ENCODE measurements at places on chromosomes 6 and 20.

GRCh38 chr6:84026721-84027164 lies 6.8 kb upstream of the MRAP2 start:
- no peak for DNase-seq

DNA sequence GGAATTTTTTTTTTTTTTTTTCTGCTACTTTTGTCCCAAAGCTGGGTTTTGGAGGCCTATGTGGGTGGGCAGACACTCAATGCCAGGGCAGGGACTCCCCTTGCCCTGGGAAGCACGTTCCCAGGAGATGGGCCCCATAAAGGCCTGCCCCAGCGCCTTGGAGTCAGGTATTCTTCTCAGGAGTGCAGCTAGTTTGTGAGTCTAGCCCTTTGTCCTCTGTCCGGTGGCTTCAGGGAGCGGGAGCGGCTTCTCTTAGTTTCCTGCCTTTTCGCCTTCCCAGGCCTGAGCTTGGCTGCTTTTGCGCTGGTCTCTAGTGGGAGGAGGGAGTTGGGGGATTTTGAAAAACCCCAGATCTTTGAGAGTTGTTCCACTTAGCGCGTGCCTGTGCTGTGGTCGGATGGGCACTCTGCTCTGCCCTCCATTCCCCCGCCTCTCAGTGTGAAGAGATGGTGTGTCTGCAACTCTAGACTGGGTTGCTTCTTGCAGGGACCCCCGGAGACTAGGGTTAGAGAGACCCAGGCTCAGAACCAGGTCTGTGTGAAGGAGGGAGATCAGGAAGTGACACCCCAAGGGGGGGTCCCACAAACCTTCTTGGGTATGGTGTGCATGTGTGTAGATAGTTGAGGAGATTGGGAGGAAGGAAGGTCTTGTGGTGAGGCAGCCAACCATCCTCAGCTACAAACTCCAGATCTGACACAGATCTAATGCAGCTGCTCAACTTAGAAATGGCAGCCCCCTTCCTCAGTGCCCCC lies 1.3 kb downstream of the PLCG1 start:
- DNase-seq = peak; percentile 31

- DNase-seq = no peak
These were observed 2.1 kb downstream of the PTK6 start for GRCh38 chr20:63534831-63535651.

DNA sequence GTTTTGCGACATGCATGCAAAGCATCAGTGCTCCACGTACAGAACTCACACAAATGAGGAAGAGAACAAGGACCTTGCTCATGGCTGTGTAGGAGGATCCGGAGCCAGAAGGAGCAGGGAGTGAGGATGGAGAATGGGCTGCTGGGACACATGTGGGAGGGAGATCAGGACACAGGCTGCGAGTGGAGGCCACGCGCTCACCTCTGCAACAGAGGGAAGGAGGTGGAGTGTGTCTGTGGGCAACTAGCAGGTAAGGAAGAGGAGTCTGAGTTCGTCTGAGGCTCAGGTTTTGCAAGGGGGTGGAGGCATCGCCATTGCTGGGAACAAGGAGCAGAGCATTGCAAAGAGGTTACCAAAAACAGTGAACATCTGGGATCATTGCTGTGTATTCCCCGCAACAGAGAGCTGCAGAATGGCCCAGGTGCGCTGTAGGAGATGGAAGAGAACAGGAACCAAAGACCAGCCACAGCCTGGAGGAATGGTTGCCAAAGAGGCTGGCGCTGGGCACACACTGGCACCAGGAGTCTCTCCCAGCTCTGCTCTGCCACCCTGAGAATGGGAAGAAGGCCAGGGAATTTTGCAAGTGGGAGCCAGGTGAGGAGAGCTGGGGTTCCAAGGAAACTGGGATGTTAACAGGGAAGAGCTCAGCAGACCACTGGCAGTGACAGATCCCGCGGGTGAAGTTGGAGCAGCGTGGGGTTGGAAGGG lies 90.0 kb upstream of the RPS6KA2 start:
- DNase-seq = no peak

- no peak for DNase-seq
These were observed 102.4 kb downstream of the ARID1B start for GRCh38 chr6:156879591-156879990.

DNA sequence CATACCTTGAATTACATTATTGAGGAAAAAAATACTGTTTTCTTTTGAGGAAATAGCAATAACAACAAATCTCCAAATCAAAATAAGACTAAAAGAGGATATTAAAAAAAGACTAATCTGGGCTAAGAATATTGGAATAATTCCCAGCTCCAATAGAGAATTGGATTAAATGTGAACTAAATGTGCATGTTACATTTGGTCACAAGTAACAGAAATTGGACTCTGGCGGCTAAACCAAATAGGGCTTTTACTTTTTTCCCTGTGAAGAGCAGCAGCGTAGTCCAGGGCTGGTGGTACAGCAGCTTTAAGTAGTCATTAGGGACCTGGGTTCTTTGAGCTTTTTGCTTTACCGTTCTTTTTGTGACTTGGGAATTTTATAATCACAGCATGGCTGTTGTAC lies 71.9 kb downstream of the ELOVL2 start:
- no peak for DNase-seq

DNA sequence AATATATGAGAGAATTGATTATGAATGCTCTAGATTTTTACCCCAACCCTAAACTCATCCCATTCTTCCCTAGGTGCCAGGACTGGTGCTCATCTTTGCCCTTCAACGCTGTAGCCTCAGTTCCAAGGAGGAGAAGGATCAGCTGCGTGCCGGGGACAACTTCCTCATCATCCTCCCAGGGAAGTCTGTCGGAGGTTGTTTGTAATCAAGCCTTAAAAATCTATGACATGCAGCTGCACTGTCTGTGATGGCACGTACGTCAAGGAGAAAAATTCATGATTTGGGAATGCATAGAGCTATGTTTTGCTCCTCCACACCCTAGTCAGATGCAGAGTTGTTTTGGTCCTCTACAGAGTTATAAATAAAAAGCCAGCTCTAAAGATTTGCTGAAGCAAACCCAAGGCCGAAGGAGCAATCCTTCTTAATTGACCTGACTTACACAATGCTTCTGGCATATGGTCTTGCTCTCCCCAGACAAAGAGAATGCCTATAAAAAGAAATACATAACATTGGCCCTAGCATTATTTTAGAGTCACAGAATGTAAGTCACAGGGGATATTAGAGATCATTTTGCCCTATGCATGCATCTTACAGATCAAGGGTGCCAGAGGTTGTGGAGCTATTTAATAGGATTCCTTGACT lies 244.2 kb downstream of the HIVEP2 start:
- DNase-seq = no peak

- DNase-seq = no peak
These were observed 15.9 kb upstream of the TRERF1 start for GRCh38 chr6:42467651-42468050.

GRCh38 chr20:43744151-43744611 lies 17.4 kb upstream of the GTSF1L start:
- no peak for DNase-seq

DNA sequence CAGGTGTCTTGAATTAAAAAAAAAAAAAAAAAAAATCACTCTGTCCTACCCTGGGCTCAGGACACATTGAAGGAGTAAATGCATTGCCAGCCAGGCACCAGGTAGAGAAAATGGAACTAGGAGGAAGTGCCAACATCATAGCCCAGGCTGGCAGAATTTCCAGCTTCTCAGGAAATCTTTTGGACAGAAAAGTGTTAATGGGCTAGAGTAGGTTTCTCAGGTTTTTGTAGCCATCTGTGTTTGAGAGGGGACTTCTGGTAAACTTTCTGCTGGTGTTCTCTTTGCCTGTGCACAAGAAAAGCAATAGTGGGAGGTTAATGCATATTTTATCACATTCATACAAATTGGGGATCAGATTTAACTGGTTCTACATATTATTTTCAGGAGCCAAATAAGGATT lies 678.3 kb upstream of the NRSN1 start:
- DNase-seq = no peak

DNA sequence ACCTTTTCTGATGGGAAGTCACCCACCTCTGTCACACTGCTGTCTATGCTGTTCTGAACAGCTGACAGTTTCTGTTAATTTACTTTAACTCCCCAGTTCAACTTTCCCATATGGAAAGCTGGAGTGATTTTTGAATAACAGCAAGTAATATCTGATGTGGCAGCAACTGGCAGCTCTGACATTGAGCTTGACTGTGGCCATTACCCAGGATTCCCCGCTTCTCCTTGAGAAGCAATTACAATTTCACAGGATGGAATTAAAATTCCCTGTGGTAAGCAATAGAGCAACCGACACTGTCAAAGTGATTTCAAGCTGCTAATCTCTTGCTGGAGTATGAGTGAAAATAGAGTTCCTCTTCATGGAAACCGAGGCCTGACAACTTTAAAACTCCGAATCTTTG lies 348.1 kb upstream of the SOX4 start:
- DNase-seq = no peak

DNA sequence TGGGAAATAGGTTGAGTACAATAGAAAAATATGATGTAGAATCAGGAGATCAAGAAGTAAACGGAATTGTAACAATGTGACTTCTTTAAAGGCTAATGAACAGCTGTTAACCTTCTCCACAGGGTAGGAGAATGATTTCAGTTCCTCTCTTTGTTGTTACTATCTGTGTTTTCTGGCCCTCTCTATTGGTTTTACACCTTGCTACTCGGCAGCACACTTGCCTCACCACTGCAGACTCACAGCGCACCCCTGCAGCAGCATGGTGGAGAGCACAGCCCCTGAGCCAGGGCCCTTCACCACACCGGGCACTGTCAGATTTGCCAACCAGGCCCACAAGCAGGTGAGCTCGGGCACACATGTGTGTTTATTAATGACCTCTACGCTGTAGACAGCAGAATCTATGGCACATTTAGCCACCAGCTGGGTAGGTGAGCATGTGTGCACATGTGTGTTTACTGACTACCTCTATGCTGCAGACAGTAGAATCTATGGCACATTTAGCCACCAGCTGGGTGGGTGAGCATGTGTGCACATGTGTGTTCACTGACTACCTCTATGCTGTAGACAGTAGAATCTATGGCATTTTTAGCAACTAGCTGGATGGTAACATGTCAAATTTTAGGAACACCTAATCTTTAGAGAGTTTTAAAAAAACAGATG lies 16.8 kb downstream of the SFT2D1 start:
- DNase-seq = no peak

DNA sequence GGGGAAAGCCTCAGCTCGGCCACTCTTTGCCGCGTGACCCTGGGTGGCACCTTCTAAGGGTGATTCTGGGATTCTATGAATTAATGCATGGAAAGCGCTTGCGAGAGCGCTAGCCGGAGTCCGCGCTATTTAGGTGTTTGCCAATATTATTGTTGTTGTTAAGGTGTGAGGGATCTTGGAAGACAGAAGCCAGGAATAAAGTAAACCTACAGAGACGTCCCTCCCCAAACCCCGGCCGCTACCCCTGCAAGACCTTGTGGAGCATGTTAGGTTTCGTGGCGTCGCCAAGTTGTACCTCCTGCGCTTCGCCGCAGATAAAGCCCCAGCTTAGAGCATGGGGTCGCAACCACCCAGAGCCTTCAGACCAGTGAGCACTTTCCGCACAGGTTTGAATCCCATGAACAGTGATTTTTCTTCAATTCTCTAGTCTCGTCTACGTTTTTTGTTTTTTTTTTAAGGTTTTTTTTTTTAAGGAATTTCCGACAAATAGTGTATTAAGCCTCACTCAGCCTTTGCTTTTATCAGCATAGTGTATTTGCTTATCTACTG lies 16.9 kb upstream of the ZSCAN9 start:
- DNase-seq = no peak

DNA sequence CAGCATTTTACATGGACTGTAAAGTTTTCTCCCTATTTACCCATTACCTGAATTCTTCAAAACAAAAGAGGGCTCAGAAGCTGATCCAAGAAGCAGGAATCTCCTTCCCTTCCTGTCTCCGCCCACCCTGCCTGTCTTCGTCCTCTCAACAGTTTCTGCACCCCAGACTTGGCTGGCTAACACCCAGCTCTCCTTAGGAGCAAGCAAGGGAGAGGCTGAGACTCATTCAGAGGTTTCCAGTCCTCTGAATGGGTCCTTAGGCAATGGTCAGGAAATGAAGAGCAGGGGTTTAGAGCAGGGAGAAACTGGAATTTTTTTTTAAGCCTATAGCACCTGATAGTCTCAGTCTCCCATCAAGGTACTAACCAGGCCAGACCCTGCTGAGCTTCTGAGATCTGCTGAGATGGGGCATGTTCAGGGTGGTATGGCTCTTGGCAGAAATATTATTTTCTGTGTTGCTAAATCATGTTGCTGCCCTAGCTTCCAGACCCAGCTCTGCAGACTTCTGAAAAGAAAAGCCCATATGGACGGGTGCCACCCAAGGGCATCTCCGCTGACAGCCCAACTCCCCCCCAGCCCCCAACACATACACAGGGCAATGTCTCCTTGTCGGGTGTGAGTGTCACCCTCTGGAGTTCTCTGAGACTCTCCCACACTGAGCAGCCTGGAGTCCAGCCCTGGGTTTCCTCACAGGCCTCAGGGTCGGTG lies 74.6 kb upstream of the CD93 start:
- no peak for DNase-seq

- no peak for DNase-seq
These were observed 85.5 kb downstream of the PDE10A start for GRCh38 chr6:165577556-165577955.

DNA sequence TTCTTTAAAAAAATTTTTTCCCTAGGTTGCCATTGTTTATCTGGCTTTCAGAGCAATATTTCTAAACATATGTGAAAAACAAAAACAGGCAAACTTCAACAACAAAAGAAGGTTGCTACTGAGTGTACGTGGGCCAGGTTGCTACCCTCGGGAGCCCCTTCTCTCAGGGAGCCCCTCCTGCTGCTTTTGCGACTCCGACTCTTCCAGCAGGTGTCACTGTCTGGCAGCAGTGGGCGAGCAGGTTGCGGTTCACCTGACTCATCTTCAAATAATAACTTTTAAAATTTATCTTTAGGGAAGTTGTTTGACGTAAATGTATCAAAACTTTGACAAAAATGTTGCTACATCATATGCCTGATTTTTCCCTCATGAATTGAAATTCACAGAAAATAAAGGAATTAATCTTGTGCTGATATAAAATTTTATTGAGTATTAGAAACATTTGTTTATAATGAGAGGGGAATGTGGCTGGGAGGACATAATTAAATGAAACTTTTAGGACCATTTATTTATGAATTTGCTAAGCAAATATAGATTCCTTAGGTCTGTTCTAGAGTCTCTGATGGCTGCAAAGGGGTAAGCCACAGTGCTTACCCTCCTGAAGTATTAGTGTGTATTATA lies 138.8 kb downstream of the HIVEP1 start:
- DNase-seq = peak; percentile 10

DNA sequence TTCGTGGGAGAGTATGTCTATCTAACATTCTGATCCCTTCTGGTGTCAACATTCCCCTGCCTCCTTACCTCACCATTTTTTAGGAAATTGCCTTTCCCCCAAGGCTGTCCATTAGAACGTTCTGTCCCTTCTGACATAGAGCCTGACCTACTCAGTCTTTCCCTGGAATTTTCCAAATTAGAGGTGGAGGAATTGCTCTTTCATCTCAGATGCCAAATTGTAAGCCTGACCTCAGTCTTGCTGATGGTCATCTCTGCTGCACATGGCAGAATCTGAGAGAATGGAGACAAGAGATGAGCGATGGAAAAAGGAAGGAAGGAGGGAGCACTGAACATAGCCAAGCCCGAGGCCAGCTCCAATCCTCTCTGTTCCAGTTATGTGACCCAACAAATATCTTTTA lies 5.4 kb upstream of the GCM1 start:
- no peak for DNase-seq

Data from stimulated activated CD8-positive, alpha-beta memory T cell treated with anti-CD3 and anti-CD28 coated beads, Interleukin-7, amount 100 ng/mL, for 4 hours (primary cell).